Activated CD8-positive, alpha-beta T cell treated with anti-CD3 and anti-CD28 coated beads, Interleukin-2, amount 10 ng/mL, durations not matched to agents 7 days and 5 days (primary cell): ENCODE measurements at places on chromosomes 2 and 18. TPM values are rescaled to one million over a fixed set of nuclear protein-coding genes. Genes with fewer than 3 reads are reported as not detected.

CFAP210 gene
- not detected for total RNA-seq

CKAP2L gene
- total RNA-seq = 63.4 TPM

NLRC4 gene
- total RNA-seq = not detected

SLC4A5 gene
- 2.8 TPM for total RNA-seq

ADGRF3 gene
- total RNA-seq = 5.8 TPM

POMC gene
- total RNA-seq = 2.1 TPM

FAM161A gene
- total RNA-seq = 5.3 TPM

DSG4 gene
- total RNA-seq = not detected

VSNL1 gene
- total RNA-seq = not detected

IMMT gene
- 132 TPM for total RNA-seq

ITPRIPL1 gene
- total RNA-seq = 43.5 TPM

PPP1R1C gene
- total RNA-seq = not detected

REG3A gene
- total RNA-seq = not detected

SERPINB4 gene
- not detected for total RNA-seq

ITM2C gene
- total RNA-seq = 77.2 TPM

ACKR3 gene
- total RNA-seq = 3.6 TPM

CNGA3 gene
- not detected for total RNA-seq

PKDCC gene
- total RNA-seq = not detected

MC5R gene
- not detected for total RNA-seq

CENPA gene
- total RNA-seq = 58.1 TPM

TFCP2L1 gene
- not detected for total RNA-seq

EIF5B gene
- 47.5 TPM for total RNA-seq

DUSP2 gene
- total RNA-seq = 21.2 TPM

TIA1 gene
- total RNA-seq = 125 TPM

GAREM1 gene
- total RNA-seq = not detected
